ENCODE measurements at places on chromosomes 13 and 19.

- DNase-seq: no peak
These were observed 210.4 kb downstream of the DCLK1 start for GRCh38 chr13:35920816-35921215.

- DNase-seq: no peak
These were observed 15.8 kb downstream of the MICOS13 start for GRCh38 chr19:5664515-5664914.

DNA sequence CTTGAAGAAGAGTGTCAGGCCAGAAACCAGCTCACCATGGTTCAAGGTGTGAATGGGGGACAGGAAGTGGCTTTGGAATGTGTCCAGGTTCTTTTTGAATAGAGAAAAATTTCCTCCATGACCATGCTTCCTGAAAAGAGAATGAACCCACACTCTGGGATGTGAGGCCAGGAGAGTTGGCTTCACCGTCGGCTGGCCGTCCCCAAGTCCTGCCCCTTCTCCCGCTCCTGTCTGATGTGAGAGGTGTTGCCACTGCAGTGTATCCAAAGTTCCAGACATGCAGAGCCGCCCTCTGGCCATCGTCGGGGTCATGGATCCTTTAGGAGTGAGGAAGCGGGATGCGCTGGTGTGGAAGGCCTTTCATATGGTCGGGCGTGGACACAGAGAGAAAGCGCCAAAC is 101.2 kb downstream of the COL4A2 start:
- no peak for DNase-seq

DNA sequence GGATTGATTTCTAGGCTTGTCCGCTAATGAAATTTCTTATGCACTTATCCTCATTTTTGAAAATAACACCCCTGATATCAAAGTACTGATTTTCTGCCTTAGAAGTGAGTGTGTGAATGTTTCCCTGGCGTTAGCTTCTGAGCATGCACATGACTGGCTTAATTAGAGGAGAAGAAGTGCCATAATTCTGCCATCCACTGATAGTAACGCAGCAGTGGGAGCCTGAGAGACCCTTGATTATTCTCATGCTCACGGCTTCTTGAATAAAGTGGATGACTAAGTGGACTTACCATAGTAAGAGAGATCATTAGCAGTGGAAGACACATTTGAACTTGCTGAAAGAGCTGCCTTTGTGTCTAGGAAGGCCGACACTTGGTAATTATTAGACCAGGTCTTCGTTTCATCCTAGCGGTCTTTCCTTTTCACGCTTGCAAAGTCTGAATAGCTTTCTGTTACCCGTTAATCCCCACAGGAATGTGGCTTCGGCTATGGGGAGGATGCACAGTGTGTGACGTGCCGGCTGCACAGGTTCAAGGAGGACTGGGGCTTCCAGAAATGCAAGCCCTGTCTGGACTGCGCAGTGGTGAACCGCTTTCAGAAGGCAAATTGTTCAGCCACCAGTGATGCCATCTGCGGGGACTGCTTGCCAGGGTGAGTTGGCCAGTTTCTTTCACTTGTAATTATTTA is 45.3 kb downstream of the TNFRSF19 start:
- DNase-seq: no peak

GRCh38 chr19:10061717-10062310 is 24.3 kb upstream of the SHFL start:
- DNase-seq: no peak

DNA sequence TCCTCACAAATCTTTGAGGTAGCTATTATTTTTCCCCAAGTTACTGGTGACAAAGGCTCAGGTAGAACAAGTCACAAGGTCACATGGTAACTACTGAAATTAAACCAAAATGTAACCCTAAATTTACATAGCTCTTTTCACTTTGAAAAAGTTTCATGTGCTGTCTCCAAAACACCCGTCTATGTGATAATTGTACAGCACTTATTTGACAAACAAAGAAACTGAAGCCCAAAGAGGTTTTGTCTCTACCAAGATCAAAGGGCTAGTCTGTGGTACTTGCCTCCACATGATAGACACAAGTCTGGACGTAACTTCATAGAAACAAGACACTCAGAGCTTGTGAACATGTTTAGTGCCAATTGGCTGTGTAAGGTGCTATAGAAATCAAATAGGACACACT is 108.3 kb downstream of the SACS start:
- DNase-seq: no peak

DNA sequence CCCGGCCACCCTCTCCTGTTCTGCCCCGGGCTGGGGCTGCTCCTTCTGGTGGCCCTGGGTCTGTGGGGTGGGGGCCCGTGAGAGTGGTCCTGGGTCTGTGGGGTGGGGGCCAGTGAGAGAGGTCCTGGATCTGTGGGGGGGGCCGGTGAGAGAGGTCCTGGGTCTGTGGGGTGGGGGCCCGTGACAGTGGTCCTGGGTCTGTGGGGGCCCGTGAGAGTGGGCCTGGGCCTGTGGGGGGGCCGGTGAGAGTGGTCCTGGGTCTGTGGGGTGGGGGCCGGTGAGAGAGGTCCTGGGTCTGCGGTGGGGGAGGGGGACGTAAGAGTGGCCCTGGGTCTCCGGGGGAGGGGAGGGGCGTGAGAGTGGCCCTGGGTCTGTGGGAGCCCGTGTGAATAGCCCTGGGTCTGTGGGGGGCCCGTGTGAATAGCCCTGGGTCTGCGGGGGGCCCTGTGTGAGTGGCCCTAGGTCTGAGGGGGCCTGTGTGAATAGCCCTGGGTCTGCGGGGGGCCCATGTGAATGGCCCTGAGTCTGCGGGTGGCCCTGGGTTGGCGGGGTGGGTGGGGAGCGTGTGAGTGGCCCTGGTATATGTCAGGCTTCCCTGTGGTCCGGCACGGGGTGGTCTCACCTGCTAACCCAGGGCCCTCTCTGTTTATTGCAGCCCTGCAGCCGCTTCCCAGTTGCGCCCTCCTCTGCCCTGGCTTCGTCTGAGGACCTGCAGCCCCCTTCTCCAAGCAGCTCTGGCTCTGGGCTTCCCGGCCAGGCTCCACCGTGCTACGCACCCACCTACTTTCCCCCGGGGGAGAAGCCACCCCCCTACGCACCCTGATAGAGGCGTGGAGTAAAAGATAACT is 52.3 kb downstream of the TMEM255B start:
- no peak for DNase-seq

- no peak for DNase-seq
These were observed 7.4 kb upstream of the IL17D start for GRCh38 chr13:20696073-20696472.

GRCh38 chr19:11355160-11356073 is at the start of gene PLPPR2:
PLPPR2 (plus strand) TSS chr19:11355432; CDS start chr19:11357674, 2,242 bp downstream.
- peak; percentile 73 for DNase-seq

GRCh38 chr13:98879127-98879520 is 98.7 kb downstream of the DOCK9 start:
- DNase-seq: no peak

DNA sequence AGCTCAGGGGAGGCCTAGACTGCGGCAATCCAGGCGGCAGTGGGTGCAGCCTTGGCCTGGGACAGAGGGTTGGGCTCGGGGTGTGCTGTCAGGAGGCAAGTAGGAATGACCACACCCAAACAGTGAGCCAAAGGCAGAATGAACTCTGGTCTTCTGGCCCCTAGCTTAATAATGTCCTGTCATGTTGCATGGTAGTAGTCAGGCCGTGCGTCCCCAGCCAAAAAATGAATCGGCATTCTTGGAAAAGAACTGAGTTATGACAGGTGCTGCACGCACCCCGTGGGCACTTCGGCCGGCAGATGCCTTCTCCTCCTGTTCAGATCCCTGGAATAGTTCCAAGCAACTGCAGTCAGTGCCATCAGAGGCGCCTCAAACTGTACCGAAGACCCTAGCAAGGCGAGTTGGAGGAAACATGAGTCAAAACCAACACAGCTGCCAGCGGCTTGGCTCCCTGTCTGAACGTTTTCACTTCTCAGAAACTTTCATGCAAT is 55.9 kb downstream of the ATP7B start:
- DNase-seq: no peak

GRCh38 chr13:98199480-98199879 is 22.4 kb upstream of the RNF113B start:
- no peak for DNase-seq

- no peak for DNase-seq
These were observed 121.0 kb downstream of the RGCC start for GRCh38 chr13:41578371-41578770.

GRCh38 chr19:38781058-38781457 is 7.7 kb upstream of the LGALS7 start:
- DNase-seq: no peak

- DNase-seq: no peak
These were observed 645 bp downstream of the GRIN3B start for GRCh38 chr19:1000591-1001537.

DNA sequence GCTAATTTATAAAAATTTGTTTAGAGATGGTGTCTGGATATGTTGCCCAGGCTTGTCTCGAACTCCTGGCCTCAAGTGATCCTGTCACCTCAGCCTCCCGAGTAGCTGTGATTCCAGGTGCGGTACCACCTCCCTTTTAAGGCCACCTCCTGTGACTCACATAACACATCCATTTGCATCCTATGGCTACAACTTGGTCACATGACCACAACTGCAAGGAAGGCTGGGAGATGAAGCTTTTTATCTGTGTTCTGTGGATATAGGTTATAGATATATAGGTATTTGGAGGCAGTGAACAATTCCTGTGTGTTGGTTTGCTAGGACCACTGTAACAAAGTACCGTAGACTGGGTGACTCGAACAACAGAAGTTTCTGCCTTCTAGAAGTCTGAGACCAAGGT is 6.0 kb downstream of the SPACA6 start:
- no peak for DNase-seq

DNA sequence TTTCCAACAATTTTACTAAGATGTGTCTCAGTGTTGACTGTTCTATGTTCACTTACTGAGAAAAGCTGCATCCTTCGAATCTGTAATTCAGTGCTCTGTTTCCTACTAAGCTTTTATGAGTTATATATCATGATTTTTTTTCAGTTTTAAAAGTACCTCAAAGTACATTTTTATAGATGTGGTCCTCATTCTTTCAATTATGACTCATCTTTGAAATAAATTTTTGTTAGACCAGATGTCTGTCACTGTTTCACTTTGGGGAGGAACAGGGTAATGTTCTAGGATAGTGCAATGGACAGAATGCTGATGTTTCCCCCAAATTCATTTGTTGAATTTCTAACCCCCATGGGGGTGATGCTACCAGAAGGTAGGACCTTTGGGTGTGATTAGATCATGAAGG is 74.8 kb downstream of the NALCN start:
- no peak for DNase-seq

GRCh38 chr13:46866150-46866549 is 30.7 kb downstream of the HTR2A start:
- no peak for DNase-seq

DNA sequence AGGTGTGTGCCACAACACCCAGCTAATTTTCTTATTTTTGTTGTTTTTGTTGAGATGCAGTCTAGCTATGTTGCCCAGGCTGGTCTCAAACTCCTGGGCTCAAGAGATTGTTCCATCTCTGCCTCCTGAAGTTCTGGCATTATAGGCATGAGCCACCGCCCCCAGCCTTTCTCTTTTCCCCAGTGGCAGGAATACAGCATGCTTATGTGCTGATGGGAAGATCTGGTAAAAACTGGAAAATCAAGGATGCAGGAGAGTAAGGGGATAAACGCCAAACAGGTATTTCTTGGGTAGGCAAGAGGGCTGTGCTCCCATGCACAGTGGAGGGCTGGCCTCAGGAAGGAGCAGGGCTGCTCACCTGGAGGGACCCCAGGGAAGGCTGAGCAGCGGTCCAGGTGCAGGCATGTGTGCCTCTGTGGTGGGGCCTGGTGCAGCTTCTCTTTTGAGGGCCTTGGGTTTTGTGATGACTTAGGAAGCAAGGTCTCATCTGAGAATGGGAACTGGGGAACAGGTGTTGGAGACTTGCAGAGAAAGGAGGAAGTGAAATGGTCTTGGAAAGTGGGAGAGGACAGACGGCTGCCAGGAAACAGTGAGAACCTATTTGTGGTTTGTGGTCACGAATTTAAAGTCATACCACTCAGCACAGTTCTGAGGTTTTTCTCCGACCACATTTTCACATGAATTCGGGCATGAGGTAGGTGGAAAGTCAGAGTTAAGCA is 106.5 kb downstream of the TEX26 start:
- no peak for DNase-seq

DNA sequence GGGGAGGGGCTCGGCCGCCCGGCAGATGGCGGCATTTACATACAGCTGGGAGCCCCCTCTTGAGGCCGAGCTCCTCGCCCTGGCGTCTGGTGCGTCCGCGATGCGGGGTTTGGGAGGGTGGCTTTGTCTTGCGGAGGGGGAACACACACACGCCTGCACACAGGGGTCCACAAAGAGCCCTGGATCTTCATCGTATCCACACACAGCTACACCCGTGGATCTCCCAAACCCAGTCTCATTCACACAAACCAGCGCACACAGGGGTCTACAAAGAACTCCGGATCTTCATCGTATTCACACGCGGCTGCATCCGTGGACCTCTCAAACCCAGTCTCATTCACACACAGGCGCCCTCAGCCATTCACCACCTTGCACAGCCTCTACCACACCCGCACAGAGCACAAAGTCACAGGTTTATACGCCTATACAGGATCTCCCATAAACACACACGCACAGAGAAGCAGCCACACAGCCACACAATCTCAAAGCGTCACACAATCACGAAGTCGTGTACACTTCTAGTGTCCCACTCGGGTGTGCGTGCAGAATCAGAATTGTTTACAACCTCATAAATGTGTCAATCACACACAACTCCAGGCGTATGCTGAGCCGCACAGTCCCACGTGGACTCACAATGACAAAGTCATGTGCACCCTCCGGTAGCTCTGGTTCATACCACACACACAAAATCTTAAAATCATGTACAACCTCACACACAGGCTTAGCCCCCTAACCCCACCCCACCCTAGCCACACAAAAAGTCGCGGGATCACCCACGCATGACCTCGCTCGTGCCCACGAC is 550 bp upstream of the DLL3 start:
- no peak for DNase-seq

DNA sequence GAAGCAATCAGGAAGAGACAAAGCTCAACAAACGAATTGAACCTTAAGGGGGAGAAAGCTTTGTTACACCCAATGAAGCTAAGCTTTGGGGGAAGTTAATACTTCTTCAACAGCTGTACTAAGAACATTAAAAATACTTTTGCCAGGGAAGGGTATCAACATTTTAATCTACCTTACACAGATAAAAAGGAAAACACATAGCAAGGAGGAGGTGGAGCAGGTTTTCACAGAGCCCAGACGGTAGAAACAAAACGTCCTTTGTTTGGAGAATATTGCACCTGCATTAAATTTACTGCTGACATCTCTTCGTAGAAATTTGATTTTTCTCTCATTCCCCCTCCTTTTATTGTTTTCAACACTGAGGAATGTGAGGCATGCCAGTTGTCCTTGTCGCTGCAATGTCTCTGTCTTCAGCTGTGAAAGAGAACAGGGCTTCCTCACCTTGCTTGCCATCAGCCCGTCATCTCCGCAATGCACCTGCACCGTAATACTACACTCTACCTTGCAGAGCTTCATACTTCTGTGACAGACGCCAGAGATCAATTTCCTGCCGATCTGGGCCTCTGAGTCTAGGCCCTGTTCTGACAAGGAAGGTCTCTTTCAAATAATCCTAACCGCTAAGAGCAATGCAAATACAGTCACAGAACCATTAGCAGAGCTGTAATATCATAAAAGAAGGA is 270.8 kb downstream of the SPRY2 start:
- DNase-seq: no peak

- no peak for DNase-seq
These were observed 100.7 kb upstream of the RXFP2 start for GRCh38 chr13:31638577-31638976.

Measured in smooth muscle cell of the brain vasculature (primary cell).